Retinal pigment epithelial cell (primary cell): ENCODE measurements at places on chromosomes 3 and 15.

GRCh38 chr3:143536817-143537535 is 311.3 kb downstream of the SLC9A9 start:
- DNase-seq = no peak

DNA sequence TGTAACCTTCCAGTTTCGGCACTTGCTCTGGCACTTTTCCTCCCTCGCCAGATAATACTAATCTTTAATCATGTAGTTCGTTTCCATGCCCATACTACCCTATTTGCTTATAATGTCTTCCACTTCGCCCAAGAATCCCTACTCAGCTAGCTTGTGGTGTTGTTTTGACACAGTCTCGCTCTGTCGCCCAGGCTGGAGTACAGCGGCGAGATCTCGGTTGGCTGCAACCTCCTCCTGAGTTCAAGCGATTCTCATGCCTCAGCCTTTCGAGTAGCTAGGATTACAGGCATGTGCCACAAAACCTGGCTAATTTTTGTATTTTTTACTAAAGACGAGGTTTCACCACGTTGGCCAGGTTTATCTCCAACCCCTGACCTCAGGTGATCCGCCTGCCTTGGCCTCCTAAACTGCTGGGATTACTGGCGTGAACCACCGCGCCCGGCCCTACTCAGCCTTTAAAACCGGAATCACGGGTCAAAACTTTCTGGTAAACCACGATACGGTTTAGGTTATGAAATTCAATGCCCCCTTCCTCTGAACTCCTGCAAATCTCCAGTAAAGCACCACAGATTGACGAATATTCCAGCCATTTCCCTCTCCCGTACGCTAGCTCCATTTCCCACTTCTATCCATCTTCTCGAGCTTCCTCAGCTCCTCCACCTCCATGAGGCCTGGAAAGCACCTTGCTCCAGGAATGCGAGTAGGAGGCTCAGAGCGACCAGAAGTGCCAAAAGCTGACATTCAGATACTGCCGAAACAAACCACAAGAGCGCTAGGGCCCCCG is 878 bp upstream of the RAD51 start:
- no peak for DNase-seq

GRCh38 chr3:179898024-179898423 is 138.7 kb downstream of the PEX5L start:
- DNase-seq = no peak

DNA sequence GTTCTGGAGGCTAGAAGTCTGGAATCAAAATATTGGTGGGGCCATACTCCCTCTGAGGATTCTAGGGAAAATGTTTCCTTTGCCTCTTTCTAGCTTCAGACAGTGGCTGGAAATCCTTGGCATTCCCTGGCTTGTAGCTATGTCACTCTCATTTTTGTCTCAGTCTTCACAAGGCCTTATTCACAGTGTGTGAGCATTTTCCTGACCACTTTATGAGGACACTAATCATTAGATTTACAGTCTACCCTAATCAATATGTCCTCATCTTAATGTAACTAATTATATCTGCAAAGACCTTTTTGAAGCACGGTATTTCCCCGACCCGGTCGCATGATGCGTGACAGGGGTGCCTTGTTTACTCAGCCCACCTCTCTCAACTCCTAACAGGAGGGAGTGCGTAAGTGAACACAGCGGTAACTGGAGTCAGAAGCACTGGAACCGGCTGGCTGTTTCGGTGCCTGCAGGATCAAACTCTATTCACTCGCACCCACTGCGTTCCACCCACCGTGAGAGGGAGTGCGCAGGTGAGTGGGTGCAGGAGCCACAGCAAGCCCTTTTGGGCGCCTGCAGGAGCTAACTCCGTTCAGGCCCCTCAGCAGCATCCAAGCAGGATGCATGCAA is 155.0 kb downstream of the EPHA3 start:
- no peak for DNase-seq

DNA sequence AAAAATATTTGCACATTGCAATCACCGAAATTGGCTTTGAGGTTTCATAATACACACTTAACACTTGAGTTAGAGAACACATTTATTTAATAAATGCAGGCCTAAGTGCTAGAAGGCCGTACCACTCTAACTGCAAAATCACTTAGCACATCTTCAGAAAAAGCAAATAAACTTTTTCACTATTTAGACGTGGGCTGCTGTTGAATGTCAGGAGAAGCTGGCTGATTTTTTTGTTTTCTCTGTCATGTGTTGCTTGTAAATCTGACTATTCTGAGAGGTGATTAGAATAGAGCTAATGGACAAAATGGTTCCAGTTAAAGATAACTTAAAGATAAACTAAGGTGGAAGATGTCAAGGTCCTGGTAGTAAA is 265.1 kb downstream of the FOXP1 start:
- no peak for DNase-seq

GRCh38 chr3:123686251-123686650 is 101.4 kb upstream of the HACD2 start:
- no peak for DNase-seq

- DNase-seq = no peak
Observed at GRCh38 chr3:197024881-197025735, 4.5 kb downstream of the MELTF start.

- no peak for DNase-seq
Observed at GRCh38 chr3:13042715-13043271, 30.4 kb downstream of the IQSEC1 start.

- DNase-seq = no peak
Observed at GRCh38 chr3:171851660-171852058, 8.5 kb downstream of the TMEM212 start.

DNA sequence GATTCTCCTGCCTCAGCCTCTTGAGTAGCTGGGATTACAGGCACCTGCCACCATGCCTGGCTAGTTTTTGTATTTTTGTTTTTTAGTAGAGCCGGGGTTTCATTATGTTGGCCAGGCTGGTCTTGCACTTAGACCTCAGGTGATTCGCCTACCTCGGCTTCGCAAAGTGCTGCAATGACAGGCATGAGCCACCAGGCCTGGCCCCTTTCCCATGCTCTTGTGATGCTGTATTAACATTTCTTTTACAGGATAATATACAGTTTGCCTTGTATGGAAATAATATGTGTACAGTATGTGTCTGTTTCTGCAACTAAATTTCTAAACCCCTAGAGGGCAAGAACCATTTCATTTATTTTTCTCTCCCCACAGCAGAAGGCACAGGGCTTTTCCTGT is 37.8 kb downstream of the SCG5 start:
- no peak for DNase-seq

DNA sequence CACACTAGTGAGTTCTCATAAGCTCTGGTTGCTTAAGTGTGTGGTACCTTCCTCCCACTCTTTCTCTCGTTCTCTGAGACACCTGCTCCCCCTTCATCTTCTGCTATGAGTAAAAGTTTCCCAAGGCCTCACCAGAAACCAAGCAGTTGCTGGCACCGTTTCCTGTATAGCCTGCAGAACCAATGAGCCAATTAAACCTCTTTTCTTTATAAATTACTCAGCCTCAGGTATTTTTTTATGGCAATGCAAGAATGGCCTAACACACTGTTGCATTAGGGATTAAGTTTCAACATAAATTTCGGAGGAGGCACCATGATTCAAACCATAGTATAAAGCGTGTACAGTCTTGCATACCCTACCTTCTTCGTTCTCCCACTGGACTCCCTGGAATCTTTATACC is 252.3 kb upstream of the CHRM5 start:
- DNase-seq = no peak

GRCh38 chr15:78915341-78916087 is 29.3 kb downstream of the CTSH start:
- DNase-seq = no peak

GRCh38 chr3:182469086-182469485 is 324.2 kb upstream of the ATP11B start:
- DNase-seq = no peak

DNA sequence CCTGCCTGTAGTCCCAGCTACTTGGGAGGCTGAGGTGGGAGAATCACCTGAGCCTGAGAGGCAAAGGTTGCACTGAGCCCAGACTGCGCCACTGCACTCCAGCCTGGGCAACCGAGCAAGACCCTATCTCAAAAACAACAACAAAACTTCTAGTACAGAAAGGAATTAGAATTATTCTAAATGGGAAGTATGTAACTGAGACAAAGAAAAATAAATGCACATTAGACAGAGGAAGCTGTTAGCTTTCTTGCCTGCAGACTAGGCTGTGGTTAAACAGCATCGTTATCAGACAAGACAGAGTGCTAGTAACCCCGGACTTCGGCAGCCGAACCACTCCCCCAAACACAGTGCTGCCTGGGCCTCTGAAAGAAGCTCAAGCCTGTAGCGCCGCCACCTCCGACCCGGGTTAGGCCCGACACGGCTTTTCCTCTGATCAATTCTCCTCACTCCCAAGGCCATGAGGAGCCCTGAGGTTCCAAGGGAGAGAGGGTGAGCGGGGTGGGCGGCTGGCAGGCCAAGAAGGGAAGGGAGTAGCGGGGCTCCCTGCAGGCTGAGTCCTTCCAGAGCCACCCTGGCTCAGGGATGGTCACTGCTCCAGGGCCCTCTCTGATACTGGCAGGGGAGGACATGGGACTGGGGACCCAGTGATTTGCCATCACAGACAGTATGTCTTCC is 44.8 kb upstream of the MUC4 start:
- DNase-seq = no peak

GRCh38 chr3:116078561-116078960 is 366.7 kb downstream of the LSAMP start:
- DNase-seq = no peak

- no peak for DNase-seq
Observed at GRCh38 chr15:98043160-98044014, 82.9 kb downstream of the ARRDC4 start.

DNA sequence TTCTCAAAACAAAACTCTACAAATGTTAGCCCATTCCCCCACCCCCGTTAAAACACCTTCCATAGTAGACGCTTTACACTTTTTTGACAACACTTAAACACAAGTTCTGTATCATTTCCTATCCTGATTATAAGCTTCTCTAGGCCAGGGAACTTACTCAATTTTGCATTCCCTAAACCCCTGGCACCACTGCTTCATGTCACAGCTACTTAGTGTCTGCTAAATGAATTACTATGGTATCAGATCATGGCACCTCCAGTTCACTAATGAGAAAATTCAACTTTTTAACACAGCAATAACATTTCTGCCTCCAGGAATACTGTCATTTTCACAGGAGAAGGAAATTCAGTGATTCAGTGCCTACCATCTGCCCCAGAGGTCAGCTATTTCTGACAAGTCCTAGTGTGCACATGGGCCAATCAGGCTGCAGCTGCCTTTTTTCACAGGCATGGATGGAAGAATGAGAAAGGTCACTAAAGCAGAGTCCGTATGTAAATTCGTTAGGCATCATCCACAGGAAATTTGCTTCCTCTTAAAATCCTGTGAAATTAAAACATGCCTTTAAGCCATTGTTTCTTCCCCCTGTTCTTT is 18.5 kb downstream of the SFMBT1 start:
- no peak for DNase-seq

DNA sequence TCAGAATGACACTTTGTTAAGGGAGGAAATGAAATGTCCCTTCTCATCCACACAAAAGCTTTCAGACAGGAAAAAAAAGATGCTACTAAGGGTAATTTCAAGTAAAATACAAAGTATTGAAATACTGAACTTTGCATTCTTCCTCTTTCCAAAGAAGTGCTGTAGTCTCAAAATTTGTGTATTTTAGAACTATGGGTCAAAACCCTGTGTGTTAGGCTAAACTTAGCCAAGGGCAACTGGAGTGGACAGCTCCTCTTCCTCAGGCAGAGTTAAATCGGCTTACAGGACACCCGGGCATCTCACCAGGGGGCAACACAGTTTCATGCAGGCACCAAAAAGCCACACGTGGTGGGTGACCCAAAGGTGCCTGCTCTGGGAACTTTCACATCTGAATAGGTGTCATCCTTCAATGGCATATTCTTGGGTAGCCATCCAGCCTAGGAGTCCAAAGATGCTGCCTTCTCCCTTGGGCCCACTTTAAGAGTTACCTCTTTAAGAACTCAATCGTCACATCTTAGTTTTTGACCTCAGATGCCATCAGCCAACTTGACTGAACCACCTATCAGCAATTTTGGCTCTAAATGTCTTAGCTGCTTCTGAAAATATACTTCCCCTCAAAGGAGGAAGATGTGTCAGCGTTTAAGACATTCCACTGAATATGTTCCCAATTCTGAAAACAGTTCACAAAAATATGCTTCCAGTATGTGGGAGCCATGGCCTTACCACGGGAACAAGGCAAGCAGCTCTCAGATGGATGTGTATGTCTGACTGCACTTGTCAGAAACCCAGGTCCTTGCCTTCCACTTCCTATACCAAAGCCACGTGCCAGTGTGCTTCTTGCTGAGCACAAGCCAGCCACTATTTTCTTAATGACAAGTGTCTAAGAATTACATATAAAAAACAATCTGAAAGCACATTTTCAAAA is 32.2 kb upstream of the MUC13 start:
- no peak for DNase-seq

DNA sequence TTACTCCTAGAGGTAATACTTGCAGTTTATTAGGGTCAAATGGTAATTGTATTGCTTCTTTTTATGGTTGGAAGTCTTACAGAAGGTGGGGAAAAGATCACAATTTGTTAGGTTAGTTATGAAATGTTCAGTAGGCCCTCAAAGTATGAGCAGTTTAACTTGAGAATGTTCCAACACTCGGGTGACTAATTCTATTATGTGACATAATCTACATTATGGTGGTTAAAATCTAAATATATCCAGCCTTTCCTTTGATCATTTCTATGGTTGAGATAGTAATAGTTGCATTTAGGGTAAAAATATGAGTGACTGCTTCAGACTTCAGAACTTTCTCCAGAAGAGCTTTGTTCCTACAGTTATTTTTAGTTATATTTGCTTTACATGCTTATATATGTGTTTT is 19.6 kb upstream of the FBXO22 start:
- DNase-seq = no peak

GRCh38 chr3:134239538-134239937 is 11.1 kb downstream of the RYK start:
- DNase-seq = no peak

GRCh38 chr3:29334706-29335105 is 53.8 kb downstream of the RBMS3 start:
- no peak for DNase-seq

GRCh38 chr3:122307976-122308375 is 17.1 kb upstream of the CSTA start:
- no peak for DNase-seq
